NAMALWA (cell line): ENCODE measurements at places on chromosomes 13 and 19.

GRCh38 chr19:11202488-11203193 lies 5.3 kb upstream of the KANK2 start:
- DNase-seq, result no peak

- no peak for DNase-seq
These were observed 1.7 kb downstream of the IRS2 start for GRCh38 chr13:109784590-109785140.

GRCh38 chr13:78029901-78030300 lies 111.3 kb upstream of the EDNRB start:
- DNase-seq, result no peak

DNA sequence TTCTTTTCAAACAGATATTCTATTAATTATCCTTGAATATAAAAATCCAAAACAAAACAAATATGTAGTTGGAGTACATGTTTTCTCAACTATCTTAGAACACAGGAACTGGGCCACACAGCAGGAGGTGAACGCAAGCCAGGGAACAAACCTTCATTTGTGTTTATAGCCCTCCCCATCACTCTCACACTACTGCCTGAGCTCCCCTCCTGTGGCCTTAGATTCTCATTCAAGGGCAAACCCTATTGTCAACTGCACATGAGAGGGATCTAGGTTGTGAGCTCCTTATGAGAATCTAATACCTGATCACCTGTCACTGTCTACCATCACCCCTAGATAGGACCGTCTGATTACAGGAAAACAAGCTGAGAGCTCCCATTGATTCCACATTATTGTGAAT lies 427.1 kb upstream of the PRR20A start:
- no peak for DNase-seq

DNA sequence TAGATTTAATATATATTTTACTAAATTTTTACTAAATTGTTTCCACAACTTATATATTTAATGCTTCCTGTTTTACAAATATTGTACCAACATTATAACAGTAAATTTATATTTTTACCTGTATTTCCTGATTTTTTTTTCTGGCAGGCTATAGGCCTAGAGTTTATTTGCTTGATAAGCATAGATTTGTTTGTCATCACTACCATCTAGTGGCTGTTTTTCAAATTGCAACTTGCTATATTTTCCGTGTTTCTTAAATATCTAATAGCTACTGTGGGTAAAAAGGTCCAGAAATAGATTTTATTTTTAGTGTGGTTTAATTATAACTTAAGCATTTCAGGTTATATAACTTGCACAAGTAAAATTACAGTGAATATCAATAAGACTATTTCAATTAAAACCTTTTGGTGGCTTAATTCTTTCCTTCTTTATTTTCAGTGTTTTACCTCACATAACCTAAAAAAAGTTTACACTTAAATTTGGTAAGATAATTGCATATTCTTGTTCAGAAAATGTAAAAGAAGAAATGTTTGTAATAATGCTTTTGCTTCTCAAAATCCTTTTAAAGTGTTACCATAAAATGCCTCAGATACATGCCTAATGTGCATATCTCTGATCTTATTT lies 60.6 kb downstream of the NDFIP2 start:
- DNase-seq, result peak; percentile 88

- no peak for DNase-seq
These were observed 197.1 kb downstream of the VWA8 start for GRCh38 chr13:41763782-41764181.

DNA sequence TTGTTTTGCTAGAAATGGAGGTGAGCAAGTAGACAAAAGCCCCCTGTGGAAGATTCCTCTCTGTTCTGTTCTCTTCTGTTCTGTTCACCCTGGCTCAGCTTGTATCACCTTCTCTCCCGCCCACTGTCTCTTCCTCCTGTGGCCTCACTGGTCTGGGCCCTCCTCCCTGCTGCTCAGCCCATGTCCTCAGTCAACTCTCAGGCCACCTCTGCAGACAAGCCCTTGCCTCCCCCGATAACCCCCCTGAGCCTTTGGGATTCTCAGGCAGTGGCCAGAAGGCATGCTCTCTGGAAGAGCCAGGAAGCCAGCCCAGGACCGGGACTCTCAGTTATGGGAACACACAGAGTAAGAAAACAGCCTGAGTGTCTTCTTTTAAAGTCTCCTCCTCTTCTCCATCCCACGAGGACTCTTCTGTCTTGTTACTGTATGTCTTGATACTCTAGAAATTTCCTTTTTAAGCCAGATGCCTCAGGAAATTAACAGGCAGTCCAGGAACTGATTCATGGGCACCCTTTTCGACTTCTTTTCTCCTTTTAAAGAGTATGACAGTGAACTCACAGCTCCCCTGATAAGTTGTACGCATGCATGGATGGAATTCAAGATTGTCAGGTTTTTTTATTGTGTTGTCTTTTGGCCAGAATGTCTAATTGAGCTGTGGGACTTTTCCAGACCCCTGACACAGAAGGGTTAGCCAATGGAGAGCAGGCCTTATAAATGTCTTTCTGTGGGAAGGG lies 33.7 kb downstream of the SHISA2 start:
- no peak for DNase-seq
